RCC 7860 (cell line): ENCODE measurements at places on chromosomes 11 and 22.
A peak's percentile ranks its signal among the peaks of the same experiment; 100 is the strongest.

DNA sequence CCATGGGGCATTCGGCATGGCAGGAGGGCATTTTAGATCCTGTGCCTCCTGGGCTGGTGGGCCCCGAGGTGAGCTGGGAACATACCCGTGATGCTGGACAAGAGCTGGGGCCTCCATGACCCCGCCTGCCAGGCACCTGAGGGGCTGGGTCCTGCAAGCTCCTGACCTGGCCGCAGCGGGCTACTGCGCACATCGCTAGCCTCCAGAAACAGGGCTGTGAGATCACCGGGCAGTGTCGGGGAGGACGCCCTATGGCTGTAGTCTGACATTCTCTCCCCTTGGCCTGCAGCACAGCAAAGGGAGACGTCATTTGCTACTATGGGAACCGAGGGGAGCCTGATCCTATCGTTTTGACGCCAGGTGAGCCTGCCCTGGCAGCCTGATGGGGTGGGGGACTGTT lies 24.4 kb upstream of the DGCR8 start:
- DNase-seq = no peak

- no peak for DNase-seq
Measured at GRCh38 chr22:38871360-38872171, 450 bp downstream of the CBX6 start.

- DNase-seq = no peak
Measured at GRCh38 chr11:117097389-117098268, 599 bp downstream of the SIK3 start.

DNA sequence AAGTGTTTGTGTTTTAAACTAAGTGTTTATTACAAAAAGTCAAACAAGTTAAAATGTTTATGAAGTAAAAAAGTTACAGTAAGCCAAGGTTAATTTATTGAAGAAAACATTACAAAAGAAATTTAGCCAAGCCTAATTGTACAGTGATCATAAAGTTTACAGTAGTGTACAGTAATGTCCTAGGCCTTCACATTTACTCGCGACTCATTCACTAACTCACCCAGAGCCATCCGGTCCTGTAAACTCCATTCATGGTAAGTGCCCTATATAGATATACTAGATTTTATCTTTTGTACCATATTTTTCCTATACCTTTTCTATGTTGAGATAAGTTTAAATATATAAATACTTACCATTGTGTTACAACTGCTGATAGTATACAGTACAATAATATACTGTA lies 481.8 kb upstream of the TENM4 start:
- no peak for DNase-seq

GRCh38 chr22:44395118-44396005 lies 82.6 kb upstream of the SHISAL1 start:
- no peak for DNase-seq

DNA sequence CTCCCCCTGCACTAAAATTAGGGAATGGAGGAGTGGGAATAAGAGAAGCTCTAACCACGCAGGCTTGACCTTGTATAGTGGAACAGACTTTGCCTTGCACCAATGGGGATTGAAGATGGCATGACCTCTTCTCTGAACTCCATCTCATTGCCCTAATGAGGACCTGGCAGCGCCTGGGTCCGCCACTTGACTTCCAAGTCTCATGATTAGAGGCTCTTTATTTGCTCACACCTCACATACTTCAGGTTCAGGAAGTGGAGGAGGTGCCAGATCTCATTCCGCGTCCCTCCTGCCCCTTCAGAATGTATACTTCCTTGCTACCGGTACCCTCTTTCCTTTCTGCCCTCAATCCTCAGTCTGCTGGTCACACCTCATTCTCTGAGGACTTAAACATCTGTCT lies 106.0 kb upstream of the CD44 start:
- no peak for DNase-seq

DNA sequence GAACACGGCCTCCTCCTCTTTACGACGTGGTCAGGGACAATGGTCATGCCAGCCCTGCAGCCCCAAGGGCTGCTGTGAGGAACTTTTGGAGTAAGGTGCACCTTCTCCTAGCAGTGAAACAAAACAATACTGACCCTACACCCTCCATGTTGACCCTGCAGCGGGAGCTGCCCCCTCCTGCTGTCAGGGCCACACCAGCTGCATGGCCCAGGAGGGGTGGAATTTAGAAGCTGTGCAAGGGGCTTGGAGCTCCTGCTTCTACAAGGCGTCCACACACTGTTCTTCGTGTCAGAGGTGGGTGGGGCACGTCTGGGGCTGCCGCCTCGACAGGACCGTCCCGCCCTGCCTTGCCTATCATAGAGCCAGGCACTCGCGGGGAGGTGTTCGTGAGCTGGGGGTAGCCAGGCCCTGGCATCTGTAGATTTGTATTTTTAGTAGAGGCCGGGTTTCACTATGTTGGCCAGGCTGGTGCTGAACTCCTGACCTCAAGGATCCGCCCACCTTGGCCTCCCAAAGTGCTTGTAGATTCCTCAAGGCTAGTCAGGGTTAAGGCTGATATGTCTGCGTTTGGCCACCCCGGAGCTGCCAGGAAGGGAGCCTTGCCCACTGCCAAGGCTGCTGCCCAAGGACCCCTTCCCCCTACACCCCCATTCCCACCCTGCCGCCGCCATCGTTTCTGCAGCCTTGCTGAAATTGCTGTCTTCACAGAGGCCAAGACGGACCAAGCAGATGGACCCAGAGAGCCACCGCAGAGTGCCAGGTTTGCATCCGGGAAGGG lies 15.9 kb downstream of the INCENP start:
- DNase-seq = no peak

DNA sequence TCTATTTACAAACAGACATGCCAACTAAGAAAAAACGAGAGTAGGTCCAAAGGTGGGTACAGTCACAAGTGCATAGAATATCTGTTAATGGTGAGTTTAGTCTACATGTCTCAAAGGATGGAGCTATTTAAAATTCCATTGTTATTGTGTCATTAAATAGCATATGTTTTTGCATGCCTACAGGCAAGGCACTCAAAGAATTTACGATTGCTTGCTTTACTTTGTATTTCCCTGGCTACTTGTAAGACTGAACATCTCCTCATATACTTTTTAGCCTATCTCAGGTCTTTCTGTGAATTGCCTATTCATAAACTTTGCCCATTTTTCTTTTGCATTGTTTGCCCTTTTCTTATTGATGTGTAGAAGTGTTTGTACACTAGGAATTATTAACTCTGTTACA lies 39.7 kb downstream of the DEUP1 start:
- DNase-seq = no peak

DNA sequence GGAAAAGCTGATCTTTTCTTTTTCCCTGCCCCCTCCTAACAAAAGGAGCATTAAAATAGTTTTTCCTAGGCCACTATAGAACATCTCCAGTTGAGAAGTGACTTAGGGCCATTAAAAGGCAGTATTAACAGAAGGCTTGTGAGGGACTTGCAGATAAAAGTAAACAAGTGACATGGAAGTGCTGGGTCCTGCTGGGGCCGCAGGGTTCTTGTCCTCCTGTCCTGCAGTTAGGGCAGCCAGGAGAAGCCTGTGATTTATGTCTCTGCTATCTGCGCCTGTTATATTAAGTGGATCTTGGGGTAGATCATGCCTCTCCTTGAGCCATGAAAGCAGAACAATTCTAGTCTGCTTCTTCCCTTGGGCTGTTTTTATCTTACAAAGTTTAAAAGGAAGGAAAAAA lies 271.4 kb upstream of the C11orf87 start:
- DNase-seq = no peak

DNA sequence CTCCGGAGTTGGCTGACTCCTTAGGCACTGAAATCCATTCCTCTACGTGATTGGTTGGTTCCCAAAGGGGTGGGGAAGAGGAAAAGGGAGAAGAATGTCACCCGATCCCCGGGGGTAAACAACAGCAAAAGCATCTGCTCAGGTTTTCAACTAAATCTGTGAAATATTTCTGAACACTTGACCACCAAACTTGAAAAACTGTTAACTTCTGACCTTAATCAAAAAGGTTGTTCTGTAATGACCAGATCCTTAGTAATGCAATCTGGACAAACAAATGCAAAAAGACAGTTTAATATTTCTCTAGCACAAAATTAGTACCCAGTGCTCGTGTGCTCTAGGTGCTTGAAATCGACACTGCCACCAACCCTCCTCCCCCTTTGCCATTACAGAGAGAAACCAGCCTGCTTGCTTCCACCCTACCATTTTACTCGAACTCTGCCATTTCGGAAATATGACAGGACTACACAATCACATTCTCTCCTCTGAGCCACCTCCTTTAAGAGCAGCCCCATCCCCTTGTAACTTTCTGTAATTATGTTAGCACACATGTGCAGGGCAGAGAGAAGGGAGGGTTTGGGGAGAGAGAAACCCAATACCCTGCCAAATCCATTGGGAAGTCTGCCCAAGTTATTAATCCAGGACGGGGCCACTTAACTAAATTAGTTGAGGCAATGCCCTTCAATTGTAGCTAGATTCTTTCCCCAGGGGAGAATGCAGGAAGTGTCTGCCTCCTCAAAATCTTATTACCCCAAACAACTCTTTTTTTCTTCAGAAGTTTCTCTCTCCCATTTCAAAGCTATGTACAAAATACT lies 113.8 kb downstream of the RBFOX2 start:
- DNase-seq = peak; percentile 61

- DNase-seq = no peak
Measured at GRCh38 chr22:23745791-23746190, 5.1 kb downstream of the ZNF70 start.

- no peak for DNase-seq
Measured at GRCh38 chr11:44398266-44399030, 88.5 kb upstream of the ALX4 start.

DNA sequence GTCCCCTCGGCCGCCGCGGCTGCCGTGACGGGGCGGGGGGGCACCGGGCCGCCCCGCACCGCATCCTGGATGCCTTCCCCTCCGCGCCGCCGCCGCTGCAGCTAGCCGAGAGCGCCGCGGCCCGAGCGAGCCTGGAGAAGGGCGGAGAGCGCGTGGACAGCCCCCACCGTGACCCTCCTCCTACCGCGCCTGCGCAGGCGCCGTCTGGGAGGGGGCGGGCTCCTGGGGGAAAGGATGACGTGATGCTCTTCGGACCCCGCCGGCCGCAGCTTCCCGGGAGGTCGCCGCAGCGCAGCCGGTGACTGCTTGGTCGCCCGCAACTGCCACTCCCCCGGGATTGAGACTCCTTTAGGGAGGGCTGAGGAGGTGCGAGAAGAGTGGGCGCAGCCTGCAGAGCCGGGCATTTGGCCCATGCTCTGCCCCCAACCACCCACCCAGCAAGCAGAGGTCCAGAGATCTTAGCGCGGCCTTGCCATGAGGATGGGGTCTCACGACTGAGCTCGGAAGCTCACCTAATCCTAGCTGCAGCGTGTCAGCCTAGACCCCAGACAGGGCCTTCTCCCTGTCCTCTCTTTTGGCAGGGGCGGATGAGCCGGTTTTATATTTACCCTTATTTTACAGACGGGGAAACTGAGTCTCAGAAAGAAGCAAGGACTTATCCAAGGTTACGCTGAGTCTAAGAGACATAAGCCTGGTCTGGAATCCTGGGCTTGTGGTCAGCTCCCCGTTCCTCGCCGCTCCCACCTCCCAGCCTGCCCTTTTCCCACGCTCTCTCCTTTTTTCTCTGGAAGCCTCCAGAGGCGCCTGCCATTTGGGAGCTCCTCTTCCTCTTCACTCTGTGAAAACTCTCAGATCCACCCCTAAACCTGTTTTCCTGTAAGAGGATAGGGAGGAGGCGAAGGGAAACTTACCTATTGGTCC lies at the start of gene DENND5A:
Gene DENND5A (minus strand): TSS at position 140 of the 921 bp plus-strand sequence. CDS start 281 bp downstream, outside the sequence.
- peak; percentile 77 for DNase-seq

- no peak for DNase-seq
Measured at GRCh38 chr11:58922479-58922878, 16.8 kb upstream of the GLYATL1 start.

DNA sequence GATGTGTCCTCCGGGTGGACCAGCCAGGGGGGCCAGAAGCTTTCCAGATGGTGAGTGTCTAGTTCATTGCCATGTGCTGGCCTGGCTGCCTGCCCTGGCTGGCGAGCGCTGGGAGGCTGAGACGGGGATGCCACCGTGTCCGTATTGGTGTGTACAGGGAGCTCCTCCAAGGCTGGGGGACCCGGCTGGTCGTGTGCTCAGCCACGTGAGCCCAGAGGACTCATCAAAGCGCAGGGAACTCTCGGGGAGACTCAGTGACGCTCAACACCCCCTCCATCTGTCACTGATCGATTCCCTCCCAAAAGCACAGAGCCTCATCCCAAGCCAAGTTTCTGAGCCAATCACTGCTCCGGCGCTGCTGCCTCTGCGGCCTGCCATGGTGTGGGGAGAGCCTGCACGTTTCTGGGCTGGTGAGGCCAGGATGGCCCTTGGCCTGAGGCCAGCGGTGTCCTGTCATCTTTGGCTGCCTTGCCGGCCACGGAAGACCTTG lies 423.7 kb downstream of the SHANK2 start:
- no peak for DNase-seq

- no peak for DNase-seq
Measured at GRCh38 chr11:119389611-119390254, 8.2 kb upstream of the USP2 start.

DNA sequence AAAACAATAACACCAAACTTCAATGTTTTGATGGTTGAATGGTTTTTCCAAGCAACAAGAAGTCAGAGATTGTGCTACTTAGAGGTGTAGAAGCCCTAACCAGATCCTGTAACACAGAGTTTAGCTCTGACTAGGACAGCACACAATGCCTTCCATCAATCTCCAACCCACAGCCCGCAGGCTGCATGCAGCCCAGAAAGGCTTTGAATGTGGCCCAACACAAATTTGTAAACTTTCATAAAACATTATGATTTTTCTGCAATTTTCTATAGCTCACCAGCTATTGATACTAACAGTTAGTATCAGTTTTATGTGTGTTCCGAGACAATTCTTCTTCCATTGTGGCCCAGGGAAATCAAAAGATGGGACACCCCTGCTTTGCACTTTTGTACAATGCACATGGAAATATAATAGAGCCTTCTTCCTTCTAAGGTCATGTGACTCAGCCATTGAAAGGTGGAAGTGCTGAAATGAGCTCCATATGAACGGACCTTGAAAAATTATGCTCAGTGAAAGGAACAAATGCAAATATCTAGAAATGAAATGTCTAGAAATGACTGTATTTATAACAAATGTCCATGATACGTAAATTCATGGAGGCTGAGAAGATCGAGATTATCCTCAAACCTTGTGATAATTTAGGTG lies 47.6 kb upstream of the VPREB1 start:
- no peak for DNase-seq

DNA sequence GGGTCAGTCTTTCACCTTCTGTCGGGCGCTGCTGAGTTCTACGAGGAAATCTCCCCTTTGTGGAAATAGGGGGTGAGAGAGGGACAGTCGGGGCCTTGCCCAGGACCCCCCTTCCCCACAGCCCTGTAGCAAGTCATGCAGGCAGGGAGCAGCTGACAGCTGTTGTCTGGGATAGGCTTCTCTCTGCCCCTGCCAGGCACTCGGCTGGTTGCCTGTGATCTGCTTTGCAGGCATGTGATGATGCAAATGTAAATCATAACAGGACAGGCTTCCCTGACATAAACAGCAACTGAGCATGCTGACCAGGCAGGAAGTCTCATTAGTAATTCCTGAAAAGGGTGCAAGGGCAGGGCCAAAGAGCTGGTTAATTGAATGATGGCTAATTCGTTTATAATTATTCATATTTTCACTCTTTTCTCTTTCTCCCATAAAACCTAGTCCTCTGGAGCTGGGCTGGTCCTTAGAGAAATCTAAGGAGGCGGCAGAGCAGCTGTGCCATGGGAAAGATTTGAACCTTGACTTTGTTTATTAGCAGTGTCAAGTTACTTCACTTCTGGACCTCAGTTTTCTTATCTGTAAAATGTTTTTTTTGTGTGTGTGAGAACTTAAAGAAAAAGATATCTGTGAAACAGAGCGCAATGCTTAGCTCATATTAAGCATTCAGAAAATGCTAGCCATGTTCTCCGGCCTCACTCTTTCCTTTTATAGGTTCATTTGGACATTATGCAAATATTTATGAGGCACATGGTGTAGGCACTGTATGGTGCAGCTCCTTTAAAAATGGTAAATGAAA lies 129.7 kb downstream of the LDLRAD3 start:
- DNase-seq = no peak

GRCh38 chr11:66986178-66986545 lies 11.1 kb downstream of the C11orf86 start:
- no peak for DNase-seq
